ENCODE measurements at places on chromosomes 3 and 15.

DNA sequence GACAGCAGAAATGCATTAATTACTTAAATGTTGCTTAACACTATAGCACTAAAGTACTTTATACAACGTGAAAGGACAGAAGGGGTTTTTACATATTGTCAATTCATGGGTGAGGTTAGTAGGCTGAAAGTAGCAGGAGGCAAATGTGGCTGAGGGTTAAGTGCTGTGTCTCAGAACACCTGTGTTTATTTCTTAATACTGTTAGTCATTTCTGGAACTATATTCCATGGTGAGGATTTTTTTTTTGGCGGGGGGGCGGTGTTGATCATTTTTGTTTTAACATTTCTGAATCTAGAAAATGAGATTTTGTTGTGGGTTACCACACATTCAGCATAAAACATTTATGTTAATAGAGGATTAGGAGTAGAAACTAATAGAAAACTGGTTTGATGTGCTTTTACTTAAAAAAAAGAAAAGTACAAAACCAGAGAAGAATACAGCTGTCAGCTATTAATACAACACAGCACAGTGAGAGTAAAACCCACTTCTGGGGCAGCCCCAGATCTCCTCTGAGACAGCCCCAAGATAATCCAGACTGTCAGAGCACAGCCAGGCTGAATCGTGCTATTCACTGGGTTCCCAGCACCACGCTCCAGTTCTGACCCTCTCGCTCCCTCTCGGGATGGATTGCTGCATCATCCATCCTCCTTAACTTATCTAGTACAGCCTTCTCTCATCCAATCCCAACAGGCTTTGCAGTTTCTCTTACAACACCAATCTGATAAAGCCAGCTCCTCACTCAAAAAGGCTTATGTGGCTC lies 307.7 kb downstream of the TUSC7 start:
- no peak for DNase-seq

DNA sequence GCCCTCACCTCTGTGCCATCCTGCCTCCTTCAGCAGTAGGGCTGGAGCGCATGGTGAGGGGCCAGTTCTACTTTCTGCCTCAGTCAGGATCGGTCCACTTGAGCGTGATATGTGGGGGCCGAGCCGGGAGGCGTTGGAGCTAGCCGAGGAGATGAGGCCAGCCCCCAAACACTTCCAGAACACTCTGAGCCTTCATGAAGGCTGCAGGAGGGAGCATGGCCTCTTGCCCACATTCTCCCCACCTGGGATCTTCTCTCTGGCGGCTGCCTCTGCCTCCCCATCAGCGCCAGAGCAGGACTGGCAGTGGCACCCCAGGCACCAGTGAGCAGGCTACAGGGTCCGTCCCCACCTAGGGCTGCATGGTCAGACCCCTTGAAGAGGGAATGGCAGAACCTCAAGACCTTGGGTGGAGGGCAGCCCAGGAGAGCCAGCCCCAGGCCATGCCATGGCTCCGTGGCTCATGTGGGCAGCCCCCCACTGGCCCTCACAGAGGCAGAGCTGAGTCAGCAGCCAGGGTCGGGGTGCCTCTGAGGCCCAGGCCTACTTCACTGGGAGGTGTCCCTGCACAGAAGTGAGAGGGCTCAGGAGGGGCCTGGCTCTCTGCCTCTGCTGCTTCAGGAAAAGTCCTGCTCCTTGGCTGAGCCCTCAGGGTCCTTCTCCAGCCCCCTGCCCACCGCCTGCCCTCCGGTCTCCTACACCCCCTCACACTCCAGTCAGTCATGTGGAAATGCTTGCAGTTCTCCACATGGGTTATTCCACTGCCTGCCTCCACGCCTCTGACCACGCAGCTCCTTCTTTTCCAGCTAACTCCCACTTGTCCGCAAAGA lies 28.1 kb upstream of the CYP11A1 start:
- DNase-seq, result no peak

GRCh38 chr3:13235897-13236296 lies 162.7 kb upstream of the IQSEC1 start:
- DNase-seq, result no peak

DNA sequence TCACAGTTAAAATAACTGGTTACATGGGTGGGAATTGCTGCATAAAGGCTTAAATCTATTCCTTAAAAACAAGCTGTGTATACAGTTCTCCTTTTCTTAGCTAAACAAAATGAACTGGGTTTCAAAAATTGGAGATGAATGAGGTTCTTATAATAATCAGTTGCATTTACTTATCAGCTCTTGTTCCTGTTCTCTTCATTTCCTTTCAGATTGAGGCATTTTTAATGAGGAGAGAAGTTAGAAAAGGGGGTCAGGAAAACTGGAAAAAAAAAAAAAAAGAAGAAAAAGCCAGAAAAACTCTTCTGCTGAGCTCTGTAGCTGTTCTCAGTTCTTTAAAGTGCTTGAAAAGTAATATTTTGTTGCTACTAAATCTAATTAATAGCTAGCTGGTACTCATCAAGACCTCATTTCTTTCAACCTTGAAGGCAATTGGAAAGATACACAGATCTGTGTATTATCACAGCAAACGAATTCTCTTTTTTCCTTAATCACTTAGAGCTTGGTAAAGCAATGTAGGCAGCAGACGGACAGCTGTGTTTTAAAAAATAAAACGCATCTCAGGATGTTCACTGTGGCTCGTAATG lies 32.2 kb downstream of the PTPRG start:
- DNase-seq, result no peak

DNA sequence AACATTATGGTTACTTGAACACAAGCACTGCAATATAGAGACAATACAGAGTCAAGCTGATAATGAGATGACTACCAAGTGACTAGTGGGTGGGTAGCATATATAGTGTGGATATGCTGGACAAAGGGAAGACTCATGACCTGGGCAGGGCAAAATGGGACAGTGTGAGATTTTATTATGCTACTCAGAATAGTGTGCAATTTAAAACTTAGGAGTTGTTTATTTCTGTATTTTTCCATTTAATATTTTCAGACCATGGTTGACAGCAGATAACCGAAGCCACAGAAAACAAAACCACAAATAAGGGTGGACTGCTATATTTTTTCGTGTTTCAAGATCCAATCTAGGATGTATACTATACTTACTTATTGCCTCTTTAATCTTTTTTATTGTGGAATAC lies 19.6 kb downstream of the GALK2 start:
- no peak for DNase-seq

All from fibroblast of pulmonary artery (primary cell).